ENCODE measurements at places on chromosomes 2 and 18.

DNA sequence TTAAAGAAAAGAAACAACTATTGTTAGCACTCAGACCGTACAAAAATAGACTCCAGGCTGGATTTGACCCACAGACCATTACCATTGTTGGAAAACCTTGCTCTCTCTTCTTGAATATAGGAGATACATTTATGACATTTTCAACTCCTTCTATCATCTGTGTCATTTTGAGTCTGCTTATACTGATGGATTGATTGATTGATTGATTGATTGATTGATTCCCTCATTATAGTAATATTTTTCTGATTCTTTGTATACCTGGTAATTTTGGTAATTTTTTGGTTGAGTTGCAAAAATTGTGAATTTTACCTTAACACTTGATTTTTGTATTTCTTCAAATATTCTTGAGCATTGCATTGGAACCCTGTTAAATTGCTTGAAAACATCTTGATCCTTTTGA is 114.2 kb upstream of the KLHL29 start:
- no peak for DNase-seq

DNA sequence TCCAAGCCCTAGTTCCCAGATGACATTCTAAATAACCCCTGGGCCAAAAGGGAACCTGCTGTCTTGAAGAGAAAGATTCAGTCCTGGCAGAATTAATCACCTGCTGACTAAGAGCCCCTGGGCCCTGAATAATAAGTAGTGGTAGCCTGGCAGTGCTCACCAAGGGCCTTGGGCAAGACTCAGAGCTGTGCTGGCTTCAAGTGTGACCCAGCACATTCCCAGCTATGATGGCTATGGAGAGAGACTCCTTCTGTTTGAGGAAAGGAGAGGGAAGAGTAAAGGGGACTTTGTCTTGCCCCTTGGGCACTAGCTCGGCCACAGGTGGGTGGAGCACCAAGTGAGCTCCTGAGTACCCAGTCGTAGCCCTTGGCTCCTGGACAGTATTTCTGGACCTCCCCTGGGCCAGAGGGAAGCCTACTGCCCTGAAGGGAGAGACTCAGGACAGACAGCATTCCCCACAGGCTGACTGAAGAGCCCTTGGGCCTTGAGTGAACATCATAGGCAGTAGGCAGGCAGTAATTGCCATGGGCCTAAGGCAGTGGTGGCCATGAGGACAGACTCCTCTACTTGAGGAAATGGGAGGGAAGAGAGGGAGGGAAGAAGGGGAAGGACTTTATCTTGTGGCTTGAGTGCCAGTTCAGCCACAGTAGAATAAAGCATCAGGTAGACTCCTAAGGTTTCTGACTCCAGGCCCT is 40.0 kb upstream of the INPP4A start:
- DNase-seq = no peak

DNA sequence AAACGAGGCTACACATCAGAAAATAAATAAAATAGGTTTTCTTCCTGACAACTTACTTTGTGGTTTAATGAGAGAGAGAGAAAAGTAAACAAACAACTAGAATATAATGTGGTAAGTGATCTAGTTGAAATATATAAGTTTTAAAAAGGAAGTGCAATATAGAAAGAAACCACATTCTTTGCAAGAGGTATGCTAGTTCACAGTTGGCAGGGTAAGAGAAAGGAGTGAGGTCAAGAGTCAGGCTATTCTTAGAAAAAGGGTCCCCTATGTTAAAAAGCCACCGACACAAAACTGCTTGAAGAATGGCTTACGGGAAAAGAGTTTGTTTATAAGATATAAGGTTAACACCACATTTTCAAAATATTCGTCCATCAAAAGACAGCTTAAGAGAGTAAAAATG is 462.1 kb downstream of the ERBB4 start:
- no peak for DNase-seq

DNA sequence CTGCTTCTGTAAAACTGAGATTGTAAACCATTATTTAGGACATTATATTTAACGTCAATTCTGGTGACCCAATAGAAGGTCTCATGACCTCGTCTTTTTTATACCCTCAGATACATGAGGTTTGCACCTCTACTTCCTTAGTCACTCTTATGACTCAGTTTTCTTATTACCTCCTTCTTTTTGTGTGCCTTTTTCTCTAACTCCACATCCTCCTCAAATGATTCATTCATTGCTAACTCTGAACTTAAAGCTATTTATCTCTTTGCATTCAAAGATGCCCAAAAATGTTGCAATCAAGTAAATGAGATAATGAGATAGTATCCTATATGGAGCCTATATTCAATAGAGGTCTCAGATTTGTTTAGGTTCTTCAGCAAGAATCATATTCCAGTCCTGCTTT is 121.0 kb upstream of the KYNU start:
- no peak for DNase-seq

- peak; percentile 61 for DNase-seq
These were observed 24.4 kb downstream of the PUM2 start for GRCh38 chr2:20326163-20326780.

DNA sequence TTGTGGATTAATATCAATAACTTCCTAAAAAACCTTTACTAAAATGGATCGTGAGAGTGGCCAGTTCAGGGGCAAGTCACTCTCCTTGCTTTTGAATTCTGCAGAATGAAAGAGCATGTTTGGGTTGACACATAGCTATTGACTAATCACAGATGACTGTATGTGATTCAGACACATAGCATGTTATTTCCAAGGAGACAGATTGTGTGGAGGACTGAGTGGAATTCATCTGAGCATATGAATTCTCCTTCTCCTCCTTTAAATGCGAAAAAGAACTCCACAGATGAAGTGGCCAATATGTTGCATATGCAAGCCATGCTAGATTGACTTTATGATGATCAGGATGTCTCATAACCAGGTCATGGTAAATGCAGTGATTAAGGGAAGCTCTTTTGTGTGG is 249.4 kb upstream of the FAM98A start:
- no peak for DNase-seq

DNA sequence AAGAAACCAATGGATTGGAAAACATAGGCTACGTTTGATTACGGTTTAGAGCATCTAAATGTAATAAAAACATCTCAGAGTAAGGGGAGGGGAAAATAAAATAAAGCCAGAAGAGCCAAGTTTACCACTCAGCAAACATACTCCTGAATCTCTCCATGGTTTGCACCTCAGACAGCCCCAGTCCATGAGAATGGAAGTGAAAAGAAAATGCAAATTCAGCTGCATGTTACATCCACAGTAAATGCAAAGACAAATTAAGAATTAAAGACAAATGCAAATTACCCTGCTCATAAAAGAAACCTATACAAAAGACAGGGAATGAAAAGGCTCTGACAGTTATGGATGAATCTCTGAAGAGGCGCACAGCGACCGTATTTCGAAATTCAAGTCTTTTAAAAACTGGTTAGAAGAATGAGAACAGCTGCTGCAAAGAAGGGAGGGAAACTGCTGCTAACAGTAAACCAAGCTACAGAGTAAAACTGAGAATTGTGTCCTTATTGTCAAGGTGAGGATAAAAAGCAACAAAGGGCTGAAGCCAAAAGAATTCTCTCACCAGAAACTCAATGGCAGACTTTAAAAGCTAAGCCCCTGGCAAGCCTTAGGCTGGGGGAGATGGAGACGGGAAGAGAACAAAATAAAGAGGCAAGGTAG is 197.9 kb upstream of the ACVR2A start:
- peak; percentile 5 for DNase-seq

- peak; percentile 65 for DNase-seq
These were observed 102.5 kb downstream of the ATL2 start for GRCh38 chr2:38274286-38275276.

DNA sequence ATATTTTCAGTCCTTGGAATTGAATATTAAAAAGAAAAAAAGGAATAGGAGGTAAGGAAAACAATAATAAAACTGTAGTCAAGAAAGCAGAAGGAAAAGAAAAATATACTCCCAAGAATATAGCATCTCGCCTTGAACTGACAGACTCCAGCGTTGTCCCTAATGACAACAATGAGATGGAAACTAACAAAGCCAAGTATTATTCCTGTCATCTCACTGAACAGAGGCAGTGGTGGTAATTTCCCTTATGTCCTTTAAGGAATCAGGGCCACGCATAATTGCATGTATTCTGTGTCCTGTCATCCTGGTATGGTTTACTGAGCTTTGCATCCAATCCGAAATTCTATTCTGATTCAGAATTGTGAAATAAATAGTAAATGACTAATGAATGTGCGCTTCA is 158.9 kb downstream of the LRRTM4 start:
- DNase-seq = no peak

GRCh38 chr18:5912566-5912965 is 17.2 kb upstream of the TMEM200C start:
- no peak for DNase-seq

- DNase-seq = no peak
These were observed 69.0 kb downstream of the RAB3GAP1 start for GRCh38 chr2:135121016-135121657.

- no peak for DNase-seq
These were observed 473.4 kb upstream of the UBE2E3 start for GRCh38 chr2:180507028-180507427.

DNA sequence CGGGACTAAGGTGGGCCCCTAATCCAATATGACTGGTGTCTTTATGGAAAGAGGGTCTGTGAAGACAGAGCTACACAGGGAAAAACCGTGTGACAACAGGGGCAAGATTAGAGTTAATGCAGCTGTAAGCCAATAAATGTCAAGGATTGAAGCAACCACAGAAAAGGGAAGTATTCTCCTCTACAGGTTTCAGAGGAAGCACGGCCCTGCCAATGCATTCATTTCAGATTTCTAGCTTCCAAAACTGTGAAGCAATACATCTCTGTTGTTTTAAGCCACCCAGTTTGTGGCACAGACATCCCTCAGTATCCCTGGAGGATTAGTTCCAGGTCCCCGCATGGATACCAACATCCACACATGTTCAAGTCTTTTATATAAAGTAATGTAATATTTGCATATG is 48.8 kb downstream of the SPP2 start:
- DNase-seq = no peak

DNA sequence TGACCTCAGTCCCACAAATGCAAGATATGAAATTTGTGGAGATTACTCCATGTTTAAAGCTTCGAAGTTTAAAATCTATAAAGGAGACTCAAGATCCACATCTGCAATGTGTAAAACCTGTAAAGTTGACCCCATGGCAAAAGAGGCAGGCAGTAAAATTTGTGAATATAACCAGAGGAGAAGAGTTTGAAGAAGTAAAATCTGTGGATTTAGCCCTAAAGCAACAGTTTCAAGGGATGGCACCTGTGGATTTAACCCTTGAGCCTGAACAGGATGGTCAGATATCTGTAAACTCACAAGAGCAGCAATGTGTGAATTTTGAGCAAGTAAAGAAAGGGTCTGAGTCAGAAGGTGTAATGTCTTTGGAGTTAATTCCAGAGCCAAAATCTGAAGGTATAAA is 11.2 kb upstream of the ZNF512 start:
- no peak for DNase-seq

- DNase-seq = no peak
These were observed 90.4 kb downstream of the ZEB2 start for GRCh38 chr2:144429396-144430112.

- no peak for DNase-seq
These were observed 30.1 kb downstream of the TGIF1 start for GRCh38 chr18:3479978-3480509.

DNA sequence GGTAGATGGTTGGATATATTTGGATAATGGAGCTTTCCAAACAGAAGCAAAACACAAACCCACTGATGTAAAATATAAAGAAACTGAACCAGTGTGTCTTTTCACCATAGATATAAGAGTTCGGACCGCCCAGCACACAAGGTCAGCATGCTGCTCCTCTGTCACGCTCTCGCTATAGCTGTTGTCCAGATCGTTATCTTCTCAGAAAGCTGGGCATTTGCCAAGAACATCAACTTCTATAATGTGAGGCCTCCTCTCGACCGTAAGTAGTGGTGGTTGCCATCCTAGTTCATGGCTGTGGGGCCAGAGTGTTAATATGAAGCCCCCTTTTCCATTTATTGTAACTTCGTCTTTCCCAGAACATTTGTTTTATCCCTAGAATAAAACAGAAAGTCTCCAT is 125.2 kb upstream of the LYPD6 start:
- DNase-seq = no peak

DNA sequence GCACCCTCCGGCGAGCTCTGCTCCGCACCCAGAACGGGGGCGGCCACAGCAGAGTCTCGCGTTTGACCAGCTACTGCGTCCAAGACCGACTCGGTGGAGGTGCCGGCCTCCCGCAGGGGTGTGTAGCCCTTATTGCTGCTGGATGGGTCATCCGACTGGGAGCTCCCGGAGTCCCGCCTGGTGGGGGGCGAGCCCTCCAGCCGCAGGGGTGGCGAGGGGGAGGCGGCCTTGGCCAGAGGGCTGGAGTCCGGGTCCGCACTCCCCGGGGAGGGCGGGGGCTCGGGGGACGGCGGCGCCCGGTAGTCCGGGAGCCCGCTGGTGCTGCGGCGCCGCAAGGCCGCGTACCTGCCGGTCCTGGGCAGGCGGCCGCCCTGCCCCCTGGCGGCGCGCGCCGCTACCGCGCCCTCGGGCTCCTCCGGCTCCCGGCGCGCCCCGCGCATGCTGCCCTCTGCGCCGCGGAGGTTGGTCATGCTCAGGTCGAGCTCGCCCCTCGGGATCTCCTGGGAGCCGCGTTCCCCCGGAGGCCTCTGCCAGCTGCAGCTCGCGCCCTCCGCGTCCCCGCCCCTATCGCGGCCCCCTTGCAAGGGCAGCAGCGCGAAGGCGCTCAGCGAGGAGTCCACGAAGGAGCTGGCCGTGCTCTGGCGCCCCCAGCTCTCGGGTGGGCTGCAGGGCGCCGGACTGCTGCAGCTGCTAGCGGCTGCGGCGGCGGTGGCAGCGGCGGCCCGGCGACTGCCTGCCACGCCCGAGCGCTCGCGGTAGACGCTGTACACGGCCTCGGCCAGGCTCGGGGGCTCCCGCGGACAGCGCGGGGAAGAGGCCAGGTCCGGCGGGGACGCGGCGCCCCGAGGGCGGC is 4.8 kb downstream of the TMEM200C start:
- DNase-seq = peak; percentile 54

- no peak for DNase-seq
These were observed 126.4 kb downstream of the ASB1 start for GRCh38 chr2:238553159-238553558.

DNA sequence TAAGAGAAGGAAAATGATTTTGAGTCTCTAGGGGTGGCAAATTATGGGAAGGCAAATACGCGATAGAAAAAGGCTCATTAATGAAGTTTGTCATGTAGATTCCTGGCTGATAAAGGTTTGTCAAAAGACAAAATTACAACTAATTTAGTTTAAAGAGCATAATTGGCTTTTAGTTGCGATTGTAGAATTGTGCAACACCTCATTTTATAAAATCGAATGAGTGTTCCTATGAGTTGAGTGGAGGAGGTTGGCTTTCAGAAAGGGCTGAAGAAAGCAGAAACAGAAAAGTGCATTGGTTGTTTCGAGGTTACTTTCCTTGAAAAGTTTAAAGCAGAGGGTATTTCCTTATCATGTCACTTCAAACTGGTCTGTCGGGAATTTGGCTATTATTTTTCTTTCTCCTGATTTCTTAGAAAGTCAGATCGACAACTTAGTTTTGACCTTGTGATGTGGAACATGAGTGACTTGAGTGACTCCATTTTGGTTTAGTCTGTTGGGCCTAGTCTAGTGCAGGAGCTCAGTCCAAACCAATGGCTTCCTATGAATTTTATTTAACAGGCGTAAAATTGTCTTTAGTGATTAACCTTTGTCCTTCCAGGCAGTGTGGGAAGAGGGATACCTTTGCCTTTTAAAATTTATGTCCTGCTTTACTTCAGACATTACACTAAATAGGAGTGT is 2.2 kb upstream of the PCYOX1 start:
- DNase-seq = no peak

- DNase-seq = no peak
These were observed 879.5 kb downstream of the TSN start for GRCh38 chr2:122634920-122635319.

- no peak for DNase-seq
These were observed 8.5 kb downstream of the HES6 start for GRCh38 chr2:238231251-238231793.

- DNase-seq = no peak
These were observed 240.2 kb downstream of the SH3BP4 start for GRCh38 chr2:235191978-235192377.
